Left lobe of liver (tissue), 2 donors: ENCODE measurements at places on chromosomes 4 and X.
A peak's percentile ranks its signal among the peaks of the same experiment; 100 is the strongest.

DNA sequence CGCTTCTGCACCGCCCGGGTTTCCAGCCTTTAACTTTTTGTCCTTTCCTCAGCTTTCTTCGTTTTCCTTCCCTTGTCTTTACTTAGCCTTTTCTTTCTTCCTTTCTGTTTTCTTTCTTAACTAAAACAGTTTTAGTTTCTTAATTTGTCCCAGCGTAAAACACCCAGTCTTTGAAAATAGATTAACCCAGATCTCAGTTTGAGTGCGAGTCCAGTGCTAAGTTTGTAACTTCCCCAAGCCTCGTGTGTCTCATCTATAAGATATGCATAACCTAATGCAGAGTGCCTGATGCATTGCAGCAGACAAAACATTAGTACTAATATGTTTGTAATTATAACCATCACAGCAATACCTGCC is 460 bp upstream of the GEMIN8 start:
- DNase-seq, result no peak

GRCh38 chr4:17664755-17665154 is 50.3 kb downstream of the MED28 start:
- DNase-seq, result no peak

GRCh38 chr4:38334791-38335190 is 329.2 kb upstream of the KLF3 start:
- DNase-seq, result no peak

- DNase-seq, result no peak
Measured at GRCh38 chrX:94455782-94456181, 781.8 kb downstream of the FAM133A start.

- DNase-seq, result no peak
Measured at GRCh38 chr4:175998782-175999181, 66.9 kb upstream of the WDR17 start.

DNA sequence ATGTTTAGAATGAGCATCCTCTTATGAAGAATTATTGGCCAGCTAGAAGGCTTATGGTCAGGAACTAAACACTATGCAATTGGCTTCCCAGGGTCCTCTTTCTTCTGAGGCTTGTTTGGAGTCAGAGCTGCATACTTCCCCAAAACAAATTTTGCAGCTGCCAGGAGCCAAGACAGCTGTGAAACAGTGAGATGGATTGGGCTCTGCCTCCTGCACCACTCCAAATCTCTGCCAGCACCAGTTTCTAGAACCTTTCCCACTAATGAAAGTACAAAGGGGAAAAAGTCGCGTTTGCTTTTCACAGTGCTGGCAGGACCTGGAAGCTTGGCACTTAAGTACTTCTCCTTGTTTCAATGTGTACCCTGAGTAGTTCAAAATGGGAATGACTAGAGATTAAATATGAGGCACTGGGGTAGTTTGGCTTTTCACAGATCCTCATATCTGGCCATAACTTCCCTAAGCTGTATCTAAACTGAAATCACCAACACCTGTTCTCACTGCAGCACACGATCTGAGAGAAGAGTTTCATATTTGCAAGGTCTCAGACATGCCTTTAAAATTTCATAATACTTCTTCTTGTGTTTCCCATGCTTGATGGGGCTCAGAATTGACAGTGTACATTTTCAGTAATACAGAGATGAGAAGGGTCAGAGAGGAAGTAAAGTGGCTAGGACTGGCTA is 20.7 kb upstream of the AR start:
- DNase-seq, result peak; percentile 53

DNA sequence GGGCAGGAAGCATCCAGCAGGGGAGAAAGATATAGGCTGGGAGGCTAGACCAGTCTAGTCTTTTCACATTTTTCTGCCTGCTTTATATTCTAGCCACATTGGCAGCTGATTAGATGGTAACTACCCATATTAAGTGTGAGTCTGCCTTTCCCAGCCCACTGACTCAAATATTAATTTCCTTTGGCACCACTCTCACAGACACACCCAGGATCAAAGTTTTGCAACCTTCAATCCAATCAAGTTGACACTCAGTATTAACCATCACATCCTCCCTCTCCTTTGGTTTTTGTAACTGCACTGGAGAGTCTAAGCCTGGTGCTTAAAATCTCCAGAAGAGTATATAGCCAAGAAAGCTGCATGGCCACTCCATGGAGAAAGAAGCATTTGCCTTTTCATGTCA is 560.4 kb downstream of the GRXCR1 start:
- no peak for DNase-seq

- peak; percentile 68 for DNase-seq
Measured at GRCh38 chr4:2515830-2516550, 20.5 kb upstream of the FAM193A start.
